ENCODE measurements at places on chromosomes 6 and 20. TPM values are rescaled to one million over a fixed set of nuclear protein-coding genes. Genes with fewer than 3 reads are reported as not detected.

Gene GPRC6A
- total RNA-seq = not detected

Gene HCRTR2
- not detected for total RNA-seq

Gene FILIP1
- total RNA-seq = 51.5 TPM

Gene RSPH9
- total RNA-seq = 0.68 TPM

Gene CDSN
- total RNA-seq = not detected

Gene TUBB1
- total RNA-seq = 0.16 TPM

Gene SLA2
- 0.55 TPM for total RNA-seq

Gene MED20
- 15.5 TPM for total RNA-seq

Gene NCOA7
- total RNA-seq = 27.5 TPM

Gene MTG2
- 23.9 TPM for total RNA-seq

Gene MCM3
- 32.7 TPM for total RNA-seq

Gene MRPL14
- total RNA-seq = 43.2 TPM

Gene RIPPLY2
- not detected for total RNA-seq

Gene NINL
- 15.7 TPM for total RNA-seq

DNA sequence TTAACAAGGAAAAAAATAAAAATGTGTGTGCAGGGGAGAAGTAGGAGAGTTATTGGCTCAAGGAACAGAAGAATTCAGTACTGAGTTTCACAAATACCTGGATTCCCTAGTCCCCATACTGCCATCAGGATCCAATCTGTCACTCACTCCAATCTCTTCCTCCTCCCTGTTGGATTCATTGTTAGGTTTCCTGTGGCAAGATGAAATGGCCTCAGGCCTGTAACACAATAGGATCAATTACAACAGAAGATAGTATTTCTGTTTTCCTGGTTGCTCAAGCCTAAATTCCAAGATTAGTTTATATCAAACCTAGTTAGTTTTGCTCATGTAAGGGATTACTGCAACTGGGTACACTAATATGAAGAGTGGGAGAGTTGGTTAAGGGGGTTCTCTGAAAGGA lies 24.4 kb downstream of the HCRTR2 start:
- DNase-seq = no peak

DNA sequence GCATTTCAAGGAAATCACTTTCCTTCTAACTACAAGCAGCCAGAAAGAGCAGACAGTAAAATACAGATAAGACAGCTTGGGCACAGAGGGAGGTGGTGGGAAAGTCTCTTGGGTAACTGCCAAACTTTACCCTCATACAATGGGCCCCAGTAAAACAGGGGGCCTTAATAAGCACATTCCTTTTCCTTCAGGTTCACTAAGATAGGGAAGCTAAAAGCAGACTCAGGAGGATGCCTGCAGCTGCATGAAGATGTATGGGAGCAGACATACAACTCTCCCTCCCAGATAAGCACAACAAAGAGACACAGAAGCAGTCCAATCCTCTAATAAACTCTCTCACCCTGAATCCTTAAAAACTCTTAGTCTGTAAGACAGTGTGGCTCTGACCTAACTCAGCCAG lies 49.0 kb downstream of the SIM1 start:
- no peak for DNase-seq

GRCh38 chr20:24677626-24678315 lies 208.3 kb downstream of the SYNDIG1 start:
- DNase-seq = peak; percentile 27

- no peak for DNase-seq
Measured at GRCh38 chr6:141528596-141528995, 604.1 kb upstream of the GJE1 start.

DNA sequence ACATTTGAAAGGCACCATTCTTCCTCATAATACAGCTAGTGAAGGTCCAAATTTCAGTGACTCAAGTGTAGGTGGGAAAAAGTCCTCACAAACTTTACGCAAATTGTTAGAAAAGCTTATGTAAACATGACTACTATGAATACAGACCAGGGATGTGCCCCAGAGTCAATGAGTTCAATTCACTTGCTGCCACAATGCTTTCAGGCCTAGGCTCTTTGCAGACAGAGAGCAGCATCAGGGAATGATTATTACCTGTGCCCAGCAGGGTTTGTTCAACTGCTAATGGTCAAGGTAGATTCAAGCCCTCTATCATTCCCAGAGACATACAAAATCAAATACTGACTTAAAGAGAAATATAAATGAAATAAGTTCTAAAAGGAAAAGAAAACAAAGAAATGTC lies 84.0 kb downstream of the LAMA2 start:
- no peak for DNase-seq

DNA sequence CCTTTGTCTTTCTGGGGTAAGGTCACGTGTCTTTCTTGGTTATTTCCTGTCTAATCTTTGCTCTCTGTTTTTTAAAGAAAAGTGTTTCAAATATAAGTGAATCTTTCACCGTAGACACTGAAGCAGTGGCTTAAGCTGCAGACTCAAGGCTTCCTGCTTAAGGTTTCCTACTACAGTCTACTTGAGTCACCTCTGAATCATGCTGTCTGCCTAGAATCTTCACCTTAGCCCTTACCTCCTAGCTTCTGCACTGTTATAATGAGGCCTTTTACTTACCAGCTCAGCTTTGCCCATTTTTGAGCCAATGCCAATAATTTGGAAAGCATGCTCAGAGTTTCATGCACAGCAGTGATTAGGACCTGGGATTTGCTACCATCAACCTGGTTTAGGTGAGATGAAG lies 30.6 kb downstream of the ADGRF4 start:
- no peak for DNase-seq

GRCh38 chr20:41176711-41177552 lies 39.6 kb downstream of the PLCG1 start:
- DNase-seq = no peak

DNA sequence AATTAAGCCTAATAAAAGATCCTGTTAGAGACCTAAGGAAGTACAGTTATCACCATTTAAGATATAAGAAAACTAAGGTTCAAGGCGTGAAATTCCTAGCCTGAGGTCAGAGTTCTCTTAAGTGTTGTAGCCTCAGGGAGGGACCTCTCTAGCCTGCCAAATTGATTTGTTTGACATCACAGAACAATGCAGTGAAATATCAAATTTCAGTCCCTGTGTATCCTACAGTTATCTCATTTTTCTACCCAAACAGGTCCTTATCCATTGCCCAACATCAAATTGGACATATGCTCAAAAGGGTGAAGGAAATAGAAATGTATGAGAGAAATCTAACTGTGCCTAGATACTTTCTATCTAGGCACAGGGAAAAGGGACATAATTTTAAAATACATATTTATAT lies 63.0 kb downstream of the NCOA7 start:
- no peak for DNase-seq

GRCh38 chr20:34254979-34255378 lies 13.8 kb downstream of the ASIP start:
- no peak for DNase-seq

- DNase-seq = no peak
Measured at GRCh38 chr6:150503586-150504339, 95.9 kb upstream of the PLEKHG1 start.

DNA sequence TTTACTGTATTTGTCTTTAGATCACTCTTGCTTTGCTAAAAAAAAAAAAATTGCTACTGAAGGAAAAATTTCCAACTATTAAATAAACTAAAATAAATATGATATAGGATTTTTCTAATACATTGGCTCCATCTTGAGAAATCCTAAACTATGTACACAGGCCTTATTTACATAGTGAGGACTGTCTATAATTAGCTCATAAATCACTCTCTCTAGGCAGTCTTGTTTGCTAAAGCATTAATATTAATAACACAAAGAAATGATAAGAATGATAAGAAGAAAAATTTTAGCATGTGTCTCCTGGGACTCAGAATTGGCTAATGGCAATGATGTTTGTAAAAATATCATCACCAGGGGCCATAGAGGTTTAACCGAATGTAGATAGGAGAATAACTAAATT lies 13.3 kb upstream of the CRYBG1 start:
- no peak for DNase-seq

DNA sequence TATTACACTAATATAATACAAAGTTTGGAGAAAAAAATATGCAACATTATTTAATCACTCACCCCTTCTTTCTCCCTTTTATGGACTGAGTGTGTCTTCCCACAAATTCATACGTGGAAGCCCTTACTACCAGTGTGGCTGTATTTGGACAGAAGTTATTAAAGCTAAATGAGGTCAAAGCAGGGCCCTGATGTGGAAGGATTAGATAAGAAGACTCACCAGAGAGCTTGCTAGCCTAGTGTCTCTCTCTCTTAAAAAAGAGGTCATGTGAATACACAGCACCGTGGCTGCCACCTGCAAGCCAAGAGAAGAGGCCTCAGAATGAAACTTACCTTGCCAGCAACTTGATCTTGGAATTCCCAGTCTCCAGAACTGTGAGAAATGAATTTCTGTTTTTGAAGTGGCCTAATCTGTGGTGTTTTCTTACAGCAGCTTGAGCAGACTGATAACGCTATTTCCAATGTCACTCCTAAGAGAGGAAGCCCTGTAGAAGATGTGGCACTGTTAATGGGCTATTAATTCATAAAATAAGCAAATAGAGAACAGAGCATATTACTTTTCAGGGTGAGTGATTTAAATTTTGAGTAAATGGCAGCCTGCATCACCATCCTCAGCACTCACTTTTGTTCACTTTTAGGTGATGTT lies 233.4 kb downstream of the TBC1D7 start:
- no peak for DNase-seq

- DNase-seq = no peak
Measured at GRCh38 chr6:150327117-150327774, 41.6 kb upstream of the IYD start.

- peak; percentile 77 for DNase-seq
Measured at GRCh38 chr6:105603788-105604586, 201.1 kb upstream of the PREP start.

GRCh38 chr6:136798044-136798443 lies 5.8 kb upstream of the MAP3K5 start:
- DNase-seq = no peak

DNA sequence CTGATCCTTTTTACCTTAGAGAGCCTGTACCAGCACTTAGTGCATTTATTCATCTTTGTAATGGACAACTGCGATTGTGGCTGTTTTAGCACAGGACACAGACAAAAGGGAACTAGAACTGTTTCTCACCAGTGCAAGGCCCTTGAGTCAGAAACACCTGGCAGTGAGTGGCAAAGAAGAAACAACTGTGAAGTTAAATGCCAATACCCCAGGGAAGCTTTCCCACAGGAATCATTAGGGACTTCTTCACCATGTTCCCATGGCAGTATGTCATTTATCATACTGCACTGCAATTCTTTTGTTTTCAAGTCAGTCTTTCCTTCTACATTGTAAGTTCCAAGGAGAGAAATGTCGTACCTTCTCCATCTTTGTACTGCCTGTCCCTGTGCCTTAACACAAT lies 28.6 kb upstream of the CDYL start:
- DNase-seq = no peak

DNA sequence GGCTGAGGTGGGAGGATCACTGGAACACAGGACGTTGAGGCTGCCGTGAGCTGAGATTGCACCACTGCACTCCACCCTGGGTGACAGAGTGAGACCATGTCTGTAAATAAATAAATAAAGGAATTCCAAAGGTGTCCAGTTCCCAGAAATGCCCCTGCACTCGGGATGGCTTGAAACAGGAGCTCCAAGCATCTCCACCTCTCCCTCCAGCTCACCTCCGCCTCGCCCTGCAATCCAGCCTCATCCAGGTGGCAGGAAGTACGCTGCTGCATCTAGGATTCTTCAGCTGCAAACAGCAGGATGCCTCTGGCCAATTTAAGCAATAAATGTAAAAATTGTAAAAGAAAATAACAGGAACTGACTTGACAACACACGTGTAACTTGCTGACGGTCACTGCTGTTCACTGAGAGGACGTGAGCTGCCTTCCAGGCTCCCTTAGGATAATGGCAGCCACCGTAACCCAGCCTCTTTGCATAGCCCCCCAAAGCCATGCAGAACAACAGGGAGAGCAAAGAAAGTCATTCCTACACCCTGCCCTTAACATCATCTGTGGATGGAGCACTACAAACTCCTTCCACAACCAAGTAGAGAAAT lies 11.4 kb upstream of the GRM4 start:
- DNase-seq = peak; percentile 17

DNA sequence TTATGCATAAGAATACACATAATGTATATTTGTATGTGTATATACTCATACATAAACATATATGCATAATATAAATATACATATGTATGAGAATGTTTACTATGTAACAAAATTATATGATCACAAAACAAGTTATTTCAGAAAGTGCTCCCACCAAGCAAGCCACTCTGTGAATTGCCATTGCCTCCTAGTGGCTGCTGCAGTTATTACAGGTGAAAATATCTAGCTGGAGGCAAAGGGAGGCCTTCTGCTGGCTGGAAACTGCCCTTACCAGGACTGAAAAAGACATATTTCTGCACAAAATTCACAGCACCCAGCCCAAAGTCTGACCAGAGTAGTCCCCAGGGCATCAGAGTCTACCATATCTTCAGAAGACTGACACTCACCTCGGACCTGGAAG lies 14.4 kb upstream of the ADAM33 start:
- no peak for DNase-seq

GRCh38 chr20:38889792-38890496 lies 36.3 kb upstream of the FAM83D start:
- no peak for DNase-seq

DNA sequence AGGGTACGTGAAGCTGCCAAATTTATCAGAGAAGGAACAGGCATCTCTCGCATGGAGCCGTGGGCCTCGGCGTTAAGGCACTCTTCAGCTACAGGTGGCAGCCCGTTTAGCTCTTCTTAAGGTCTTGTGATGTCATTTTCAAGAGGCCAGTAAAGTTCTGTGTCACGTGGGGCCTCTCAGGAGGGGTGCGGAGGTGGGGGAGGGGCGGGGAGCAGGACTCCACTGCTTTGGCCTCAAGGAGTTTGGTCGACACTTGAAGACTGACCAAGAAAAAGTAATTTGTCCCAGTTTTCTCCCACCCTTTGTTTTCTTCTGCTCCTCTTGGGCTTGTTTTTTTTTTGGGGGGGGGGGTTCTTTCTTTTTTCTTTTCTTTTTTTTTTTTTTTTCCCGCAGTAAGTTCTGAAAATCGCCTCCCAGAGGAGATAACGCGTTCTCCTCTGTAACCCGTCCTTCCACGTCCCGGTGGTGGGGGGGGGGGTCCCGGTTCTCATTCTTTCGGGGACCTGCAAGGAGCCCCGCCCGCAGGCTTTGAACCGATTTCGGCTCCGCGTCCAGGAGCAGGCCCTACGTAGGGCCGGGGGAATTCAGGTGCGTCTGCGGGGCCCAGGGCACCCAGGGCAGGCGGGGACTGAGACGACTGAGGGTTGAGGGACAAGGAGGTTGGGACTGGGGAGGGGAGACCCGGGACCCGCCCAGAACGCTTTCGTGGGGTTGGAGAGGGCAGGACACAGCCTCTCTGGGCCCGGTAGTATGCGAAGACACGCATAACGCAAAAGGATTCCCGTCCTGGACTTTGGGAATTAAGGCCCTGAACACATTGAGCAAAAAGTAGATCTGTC lies 26.0 kb downstream of the GPX6 start:
- DNase-seq = peak; percentile 74

DNA sequence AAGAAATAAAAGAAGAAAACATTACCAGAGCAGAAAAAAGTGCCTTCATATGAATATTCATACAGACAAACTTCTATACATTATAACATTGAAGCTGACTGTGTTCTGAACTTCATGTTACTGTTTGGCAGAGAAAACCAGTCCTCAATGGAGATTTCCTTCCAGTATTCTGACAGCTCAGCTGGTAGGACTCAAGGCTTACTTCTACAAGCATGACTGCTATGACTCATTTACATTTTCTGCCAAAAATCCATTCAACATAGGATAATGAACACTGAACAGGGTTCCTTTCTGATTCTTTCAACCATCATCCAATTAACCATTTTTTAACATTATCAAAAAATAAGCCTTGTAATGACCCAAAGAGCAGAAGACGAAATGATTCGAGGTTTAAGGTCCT lies 25.4 kb downstream of the COL9A1 start:
- no peak for DNase-seq

GRCh38 chr20:58710481-58711265 lies 18.1 kb downstream of the NPEPL1 start:
- DNase-seq = peak; percentile 53

Measured in sigmoid colon (tissue), 7 donors.